Hepatic stellate cell (primary cell): ENCODE measurements at places on chromosomes 1 and 21.

DNA sequence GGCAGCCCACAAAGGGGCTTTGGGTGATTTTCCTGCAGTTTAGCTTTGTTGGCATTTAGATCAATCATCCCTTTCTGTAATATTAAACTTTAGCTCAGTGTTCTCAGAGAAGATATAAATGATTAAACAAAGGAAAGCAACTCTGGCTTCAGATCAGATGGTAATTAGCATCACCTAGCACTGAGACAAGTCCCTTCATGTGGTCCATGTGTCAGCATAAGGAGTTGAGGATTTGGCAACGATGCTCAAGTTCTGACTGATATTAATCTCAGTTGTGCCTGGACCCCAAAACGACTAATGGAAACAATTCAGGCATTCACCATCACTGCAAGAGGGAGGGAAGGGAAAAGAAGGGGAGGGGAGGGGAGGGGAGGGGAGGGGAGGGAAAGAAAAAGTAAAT lies 60.4 kb downstream of the SEC16B start:
- DNase-seq = no peak

GRCh38 chr1:201884425-201884824 lies 4.3 kb upstream of the SHISA4 start:
- DNase-seq = no peak

GRCh38 chr1:233293556-233294446 lies 1.7 kb downstream of the PCNX2 start:
- DNase-seq = no peak

DNA sequence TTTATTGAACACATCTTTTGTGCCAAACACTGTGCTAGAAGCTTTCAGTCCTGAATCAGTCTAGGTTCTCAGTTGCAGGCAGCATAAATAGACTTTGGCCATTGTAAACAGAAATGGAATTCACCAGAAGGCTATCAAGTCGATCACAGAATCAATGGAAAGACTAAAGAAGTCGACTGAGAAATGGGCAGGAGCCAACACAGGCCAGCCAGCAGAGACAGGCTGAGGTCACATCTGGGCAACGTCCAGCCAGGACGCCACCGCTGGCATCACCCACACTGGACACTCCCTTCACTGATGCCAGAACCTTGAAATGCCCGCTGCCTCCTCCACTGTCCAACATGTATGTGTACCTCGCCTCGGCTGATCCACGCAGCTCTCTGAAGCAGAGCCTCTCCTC lies 5.5 kb upstream of the CNTN2 start:
- no peak for DNase-seq

- DNase-seq = no peak
Measured at GRCh38 chr1:8590721-8591351, 226.6 kb downstream of the RERE start.

DNA sequence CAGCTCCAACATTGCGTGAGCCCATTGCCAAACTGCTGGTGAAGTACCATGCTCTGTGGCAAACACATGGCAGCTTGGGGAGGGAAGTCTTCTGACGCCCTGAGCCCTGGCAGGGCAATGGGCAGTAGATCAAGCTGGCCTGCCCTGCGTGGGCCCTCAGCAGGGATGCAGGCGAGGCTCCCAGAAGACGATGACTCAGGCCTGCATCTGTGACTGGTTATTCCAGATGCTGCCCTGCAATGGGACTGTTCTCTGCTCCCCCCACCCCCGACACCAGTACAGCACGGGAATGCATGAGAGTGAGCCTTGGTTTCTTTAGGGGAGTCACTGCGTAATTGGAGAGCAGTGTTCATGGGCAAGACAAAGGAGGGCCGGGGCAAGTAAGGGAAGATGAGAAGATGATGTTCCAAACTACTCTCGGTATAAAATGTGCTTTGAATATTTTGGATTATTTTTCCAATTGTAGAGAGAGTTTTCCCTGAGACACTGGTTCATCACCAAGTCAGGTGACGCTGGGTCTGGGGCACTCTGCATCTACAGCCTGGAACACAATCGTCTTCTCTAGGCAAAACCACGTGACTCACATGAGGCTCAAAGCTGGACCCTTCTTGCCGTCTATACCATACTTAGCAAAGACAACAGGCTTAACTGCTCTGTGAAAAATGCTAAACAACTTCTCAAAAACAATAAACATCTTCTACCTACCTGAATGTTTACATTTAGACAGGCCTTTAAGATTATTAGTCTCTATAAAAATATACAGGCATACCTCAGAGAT lies 9.0 kb upstream of the C1orf198 start:
- no peak for DNase-seq

- DNase-seq = no peak
Measured at GRCh38 chr1:114495486-114495885, 15.5 kb downstream of the TRIM33 start.

DNA sequence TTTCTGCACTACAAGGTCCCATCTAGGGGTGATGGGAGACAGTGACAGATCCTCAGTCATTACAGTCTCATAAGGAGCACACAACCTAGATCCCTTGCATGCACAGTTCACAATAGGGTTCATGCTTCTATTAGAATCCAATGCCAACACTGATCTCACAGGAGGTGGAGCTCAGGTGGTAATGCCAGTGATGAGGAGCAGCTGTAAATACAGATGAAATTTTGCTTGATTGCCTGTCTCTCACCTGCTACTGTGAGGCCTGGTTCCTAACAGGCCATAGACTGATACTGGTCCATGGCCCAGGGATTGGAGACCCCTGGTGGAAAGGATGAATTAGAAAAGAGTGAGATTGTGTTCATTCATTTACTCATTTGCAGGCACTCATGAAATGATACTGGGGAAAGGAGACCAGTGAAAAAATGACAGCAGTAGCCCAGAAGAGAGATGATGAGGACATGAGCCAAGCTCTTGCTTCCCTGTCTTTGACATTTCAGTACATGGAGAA lies 251.6 kb upstream of the DUSP10 start:
- DNase-seq = no peak

GRCh38 chr21:42343556-42343955 lies 7.2 kb downstream of the TFF2 start:
- no peak for DNase-seq

DNA sequence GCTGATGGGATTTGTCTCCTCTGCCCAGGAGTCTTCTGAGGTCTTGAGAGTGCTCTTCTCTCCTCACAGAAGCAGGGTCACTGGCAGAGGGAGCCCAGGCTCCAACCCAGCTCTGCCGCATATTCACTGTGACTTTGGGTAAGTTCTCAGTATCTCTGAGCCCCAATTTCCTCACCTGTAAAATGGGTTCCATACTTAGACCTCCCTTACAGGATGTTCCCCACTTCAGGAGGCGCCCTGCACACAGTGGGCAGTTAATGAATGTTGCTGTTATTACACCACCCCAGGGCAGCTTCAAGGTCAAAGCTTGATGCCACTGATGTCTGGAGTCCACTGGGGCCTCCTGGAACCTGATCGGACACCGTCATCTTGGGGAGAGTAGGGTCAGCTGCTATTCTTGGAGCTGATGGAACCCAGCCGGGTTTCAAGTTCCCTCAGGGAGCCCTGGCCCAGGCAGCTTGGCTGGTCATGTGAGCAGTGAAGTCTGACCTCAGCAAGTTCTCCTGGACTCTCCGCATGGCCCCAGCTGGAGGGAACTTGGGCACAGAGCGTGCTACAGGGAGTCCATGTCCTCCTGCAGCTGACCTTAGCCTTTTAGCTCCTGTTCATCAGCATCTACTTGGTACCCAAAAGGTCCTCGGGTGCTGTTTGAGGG lies 21.8 kb downstream of the COA7 start:
- no peak for DNase-seq

- peak; percentile 7 for DNase-seq
Measured at GRCh38 chr1:193185901-193186731, at the start of gene B3GALT2. TSS of gene B3GALT2 (minus strand) at chr1:193186613. CDS start at chr1:193181562, 5,051 bp downstream.

GRCh38 chr1:32392325-32392724 lies 1.9 kb downstream of the BSDC1 start:
- DNase-seq = no peak

DNA sequence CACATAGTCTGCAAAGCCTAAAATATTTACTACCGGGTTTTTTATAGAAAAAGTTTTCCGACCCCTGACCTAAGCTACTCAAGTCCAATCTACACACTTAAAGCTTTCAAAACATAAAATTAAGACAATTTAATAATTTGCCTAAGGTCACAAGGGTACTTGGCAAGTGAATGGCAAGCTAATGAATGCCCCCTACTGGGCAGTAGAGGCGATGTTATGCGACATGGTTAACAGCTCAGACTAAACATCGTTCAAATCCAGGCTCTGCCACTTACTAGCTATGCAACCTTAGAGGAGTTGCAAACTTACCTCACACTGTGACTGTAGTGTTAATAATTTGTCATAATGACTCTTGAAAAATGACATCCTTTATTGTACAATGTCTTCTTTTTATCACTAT lies 317.2 kb upstream of the NFIA start:
- DNase-seq = no peak

- DNase-seq = no peak
Measured at GRCh38 chr1:246742396-246742795, 18.2 kb downstream of the SCCPDH start.

DNA sequence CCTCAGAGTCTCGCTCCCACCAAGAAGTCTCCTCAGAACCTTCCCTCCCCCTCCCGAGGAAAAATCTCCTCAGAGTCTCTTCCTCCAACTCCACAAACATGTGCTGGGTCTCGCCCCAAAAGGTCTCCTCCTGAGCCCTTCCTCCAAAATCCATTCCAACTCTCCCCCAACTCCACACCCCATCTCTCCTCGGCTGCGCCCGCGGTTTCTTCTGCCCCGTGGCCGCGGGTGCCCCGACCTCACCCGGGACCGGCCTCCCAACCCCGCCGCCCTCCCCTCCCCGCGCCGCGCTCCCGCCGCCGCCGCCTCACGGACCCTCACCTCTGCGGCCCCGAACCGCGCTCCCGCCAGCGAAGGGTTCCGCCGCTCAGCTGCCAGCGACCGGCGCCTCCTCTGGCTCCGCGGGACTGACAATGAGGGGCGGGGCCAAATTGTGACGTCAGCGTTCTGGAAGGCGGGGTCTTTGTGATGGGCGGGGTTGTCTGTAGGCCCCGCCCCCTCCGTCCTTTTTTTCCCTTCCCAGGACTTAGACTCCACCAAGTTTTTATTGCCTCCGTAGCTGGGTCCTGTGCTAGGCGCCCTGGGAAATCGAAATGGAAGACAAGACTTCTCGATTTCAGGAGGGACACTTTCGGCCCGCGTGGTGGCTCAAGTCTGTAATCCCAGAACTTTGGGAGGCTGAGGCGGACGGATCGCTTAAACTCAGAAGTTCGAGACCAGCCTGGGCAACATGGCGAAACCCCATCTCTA lies at the start of gene LUZP1:
TSS of gene LUZP1 (minus strand) at position 412 of the 750 bp plus-strand sequence.
- peak; percentile 75 for DNase-seq

DNA sequence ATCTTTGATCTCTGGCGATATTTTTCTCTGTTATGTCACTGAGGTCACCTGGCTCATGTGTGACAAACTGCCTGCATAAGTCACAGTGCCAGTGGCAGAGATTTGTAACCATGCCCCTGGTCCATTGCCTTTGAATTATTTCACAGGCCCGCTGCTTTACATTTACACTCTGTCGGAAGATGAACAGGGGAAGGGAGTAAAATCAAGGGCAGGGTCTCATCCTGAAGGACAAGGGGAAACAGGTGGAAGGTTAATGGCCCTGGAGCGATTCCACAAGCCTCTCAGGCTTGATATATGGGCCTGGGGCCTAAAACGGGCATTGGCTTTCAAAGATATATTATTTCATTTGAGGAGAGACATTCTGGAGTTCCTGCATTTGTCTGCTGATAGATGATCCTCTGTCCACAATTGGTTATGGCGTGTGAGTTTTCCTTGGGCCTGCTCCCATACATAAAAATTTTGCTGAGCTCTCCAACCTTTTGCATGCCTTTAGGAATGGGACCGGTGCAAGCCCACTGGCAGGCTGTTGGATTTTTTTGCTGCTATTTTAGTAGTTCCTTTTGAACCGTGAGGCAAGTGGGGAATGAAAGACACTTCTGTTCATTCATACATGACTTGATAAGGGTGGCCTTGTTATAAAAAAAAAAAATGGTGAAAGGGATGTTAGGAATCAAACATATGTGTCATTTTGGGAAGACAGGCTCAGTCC lies 51.9 kb downstream of the NR5A2 start:
- no peak for DNase-seq

DNA sequence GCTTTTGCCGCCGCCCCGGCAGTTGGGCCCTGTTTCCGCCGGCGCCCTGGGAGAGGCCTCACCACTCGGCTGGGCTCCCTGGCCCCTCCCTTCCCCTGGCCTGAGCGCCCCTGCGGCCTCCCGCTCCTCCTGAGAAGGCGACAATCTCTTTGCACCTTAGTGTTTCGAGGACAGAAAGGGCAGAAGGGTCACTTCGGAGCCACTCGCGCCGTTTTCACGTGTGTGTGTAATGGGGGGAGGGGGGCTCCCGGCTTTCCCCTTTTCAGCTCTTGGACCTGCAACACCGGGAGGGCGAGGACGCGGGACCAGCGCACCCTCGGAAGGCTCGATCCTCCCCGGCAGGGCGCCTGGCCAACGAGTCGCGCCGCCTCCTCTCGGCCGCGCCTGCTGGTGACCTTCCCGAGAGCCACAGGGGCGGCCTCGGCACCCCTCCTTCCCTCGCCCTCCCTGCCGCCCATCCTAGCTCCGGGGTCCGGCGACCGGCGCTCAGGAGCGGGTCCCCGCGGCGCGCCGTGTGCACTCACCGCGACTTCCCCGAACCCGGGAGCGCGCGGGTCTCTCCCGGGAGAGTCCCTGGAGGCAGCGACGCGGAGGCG lies 432 bp upstream of the SIM2 start:
- no peak for DNase-seq

- no peak for DNase-seq
Measured at GRCh38 chr1:54680387-54680786, 35.3 kb upstream of the TTC4 start.

DNA sequence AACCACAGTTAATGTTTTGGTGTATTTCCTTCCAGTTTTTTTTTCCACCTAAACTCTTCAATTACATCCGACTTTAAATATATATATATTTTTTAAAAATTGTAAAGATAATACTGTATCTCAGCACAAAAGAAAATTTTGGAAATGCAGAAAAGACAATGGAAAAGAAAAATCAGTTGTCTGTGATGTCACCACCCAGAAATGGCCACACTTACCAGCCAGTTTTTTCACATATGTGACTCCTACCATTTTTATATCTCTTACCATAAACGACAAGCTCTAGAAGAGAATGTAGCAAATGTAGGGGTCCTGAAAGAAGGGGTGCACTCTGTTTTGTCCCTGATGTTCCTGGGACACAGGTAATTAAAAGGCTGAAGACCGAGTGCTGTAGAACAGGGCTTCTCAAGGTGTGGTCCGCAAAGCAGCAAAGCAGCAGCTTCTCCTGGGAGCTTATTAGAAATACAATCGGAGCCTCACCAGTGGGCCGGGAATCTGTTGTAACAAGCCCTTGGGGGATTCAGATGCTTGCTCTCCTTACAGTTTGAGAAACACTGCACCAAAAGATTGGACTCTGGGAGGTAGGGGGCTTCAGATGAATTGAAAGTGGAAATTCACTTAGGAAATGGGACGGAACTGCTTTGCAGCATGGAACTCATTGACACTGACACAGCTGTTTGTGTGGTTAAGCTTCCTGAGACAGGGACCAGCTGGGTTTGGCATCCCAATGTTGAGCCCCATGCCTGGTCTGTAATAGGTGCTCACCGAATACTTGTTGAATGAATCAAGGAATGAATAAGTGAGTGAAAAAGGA lies 44.1 kb downstream of the ALPL start:
- DNase-seq = peak; percentile 89

- no peak for DNase-seq
Measured at GRCh38 chr1:22618056-22618455, 18.4 kb upstream of the C1QA start.
